ENCODE measurements at places on chromosomes 1 and 21.

DNA sequence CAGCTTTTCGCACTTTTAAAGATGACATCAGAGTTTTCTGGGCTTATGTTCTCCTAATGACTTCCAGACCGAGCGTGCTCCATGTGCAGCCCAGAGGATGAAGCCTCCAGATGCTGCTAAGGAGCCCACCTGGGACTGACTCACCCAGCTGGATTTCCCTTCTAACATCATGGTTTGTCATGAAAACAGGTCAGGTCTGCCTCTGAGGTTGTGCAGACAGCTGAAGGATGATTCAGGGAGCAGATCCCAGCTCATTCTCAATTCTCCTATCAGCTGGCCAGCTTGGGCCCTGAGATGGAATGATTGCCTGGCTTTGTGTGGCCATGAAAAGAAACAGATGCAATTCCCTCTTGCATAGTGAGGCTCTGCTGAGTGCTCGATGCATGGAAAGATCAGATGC, 123.9 kb upstream of the DUSP10 start:
- DNase-seq = no peak

DNA sequence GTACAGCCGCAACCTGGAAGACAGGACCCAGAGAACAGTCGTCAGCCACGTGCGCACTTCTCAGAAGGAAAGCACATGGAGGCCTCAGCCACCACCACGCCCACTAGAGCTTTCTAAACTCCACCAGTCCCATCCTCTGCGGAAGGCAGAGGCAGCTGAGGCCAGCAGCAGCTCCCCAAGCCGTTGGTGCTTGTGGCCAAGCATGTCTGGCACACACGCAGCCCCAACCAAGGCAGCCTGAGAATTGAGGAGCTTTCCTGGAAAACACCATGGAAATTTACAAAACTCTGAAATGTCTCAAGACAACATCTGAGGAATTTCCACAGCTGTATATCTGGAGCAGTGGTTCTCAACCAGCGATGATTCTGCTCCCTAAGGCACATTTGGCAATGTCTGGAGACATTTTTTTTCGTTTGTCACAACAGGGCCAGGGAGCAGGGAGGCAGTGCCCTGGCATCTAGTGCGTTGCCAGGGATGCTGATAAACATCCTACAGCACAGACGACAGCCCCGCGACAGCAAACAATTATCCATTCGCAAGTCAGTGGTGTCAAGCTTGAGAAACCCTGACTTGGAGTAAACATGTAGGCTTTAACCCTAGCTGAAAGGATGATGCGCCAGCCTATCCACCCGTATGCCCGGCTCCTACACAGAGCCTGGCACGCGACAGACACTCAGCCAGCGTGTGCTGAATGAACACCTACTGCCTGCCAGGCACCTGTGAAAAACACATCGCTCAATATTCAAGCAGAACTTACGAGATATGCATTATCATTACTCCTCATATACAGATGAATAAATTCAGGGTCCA, 24.7 kb downstream of the NPHP4 start:
- no peak for DNase-seq

- no peak for DNase-seq
Observed at GRCh38 chr1:59116920-59117542, 179.9 kb upstream of the FGGY start.

GRCh38 chr1:186152227-186152619, 222.8 kb downstream of the TPR start:
- DNase-seq = no peak

All from ascending aorta (tissue), 2 donors.